ENCODE measurements at places on chromosomes 11 and 22.

DNA sequence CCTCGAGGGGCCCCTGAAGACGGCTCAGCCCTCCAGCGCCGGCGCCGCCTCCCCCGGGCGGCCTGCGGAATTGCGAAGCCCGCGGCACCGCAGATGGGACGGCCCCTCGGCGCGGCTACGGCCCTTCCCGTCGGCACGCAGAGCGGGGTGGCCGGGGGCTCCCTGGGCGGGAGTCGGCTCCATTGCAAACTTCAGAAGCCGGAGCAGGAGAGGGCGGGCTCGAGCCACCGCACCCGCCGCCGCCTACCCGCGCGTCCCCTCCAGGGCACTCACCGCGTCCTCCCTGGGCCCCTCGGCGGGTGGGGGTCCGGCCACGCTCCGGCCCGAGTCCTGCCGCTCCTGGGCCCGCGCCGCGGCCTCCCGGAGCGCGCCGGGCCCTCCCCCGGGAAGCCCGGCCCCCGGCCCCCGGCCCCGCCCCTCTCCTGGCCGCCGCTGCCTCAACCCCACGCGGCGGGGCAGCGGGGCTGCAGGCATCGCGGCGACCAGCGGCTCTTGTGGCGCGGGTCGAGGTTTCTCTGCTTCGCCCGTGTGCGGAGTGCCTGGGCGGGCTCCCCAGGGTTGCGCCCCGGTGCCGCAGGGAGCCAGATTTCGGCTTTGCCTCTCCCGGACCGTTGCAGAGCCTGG lies at the start of gene PACSIN3:
Gene PACSIN3 (minus strand): TSS at position 359 of the 624 bp plus-strand sequence. CDS start 3,707 bp downstream, outside the sequence.
- no peak for DNase-seq

GRCh38 chr11:9386086-9386485 lies 1.6 kb downstream of the IPO7 start:
- no peak for DNase-seq

DNA sequence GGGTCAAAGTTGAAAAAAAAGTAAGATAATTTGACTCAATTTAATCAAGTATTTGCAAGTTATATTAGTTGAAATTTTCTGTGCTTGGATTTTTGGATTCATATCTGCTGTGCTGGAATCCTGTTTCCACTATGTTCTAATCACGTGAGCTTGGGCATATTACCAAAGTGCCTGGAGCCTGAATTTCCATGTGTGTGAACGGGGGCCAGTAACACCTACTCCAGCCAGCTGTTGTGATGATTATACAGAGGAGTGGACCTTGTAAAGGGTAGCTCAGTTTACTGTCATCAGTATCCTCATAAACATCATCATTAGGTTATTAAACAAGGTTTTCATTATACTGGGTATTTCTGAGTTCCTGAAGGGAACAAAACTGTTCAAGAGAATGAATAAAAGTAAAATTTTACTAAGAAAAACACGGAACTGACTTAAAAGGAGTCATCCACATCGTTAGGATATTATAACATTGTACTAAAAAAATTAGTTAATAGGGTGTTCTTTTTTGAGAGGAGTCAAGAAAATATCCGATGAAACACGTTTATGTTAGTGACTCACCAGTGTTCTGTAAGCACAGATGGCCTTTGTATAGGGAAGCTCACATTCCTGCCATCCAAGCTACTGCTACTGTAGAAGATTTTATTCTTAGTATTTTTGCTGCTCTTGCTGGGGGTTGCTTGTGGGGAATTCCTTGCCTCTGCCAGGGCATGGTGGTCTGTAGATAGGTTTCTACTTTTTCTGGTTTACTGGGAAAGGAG lies 144.1 kb downstream of the ARHGAP42 start:
- no peak for DNase-seq

GRCh38 chr22:44049486-44050231 lies 25.6 kb downstream of the PARVB start:
- DNase-seq = peak; percentile 14

DNA sequence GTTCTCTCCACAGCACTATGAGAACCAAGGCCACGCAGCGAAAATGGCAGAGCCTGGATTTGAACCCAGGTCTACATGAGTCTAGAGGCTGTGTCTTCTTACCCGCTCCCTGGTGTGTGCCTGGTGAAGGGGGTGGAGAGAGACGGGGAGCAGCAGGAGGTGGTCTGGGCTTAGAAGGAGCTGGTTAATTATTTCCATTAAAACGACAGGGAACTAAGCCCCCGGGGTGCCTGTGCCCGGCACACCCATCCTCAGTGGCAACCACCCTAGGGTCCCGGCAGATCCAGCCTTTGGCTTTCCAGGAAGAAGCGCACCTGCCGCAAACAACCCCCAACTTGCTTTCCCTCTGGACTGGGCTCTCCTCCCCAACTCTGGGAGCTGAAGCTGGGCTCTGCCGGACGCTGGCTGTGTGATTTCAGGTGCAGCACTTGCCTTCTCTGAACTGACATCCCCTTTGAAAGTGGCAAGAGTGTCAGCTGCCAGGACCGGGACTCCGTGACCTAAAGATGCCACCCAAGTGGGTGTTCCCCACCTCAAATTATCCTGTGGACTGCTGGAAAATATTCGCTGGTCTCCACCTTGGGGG lies 35.8 kb downstream of the MN1 start:
- DNase-seq = no peak

DNA sequence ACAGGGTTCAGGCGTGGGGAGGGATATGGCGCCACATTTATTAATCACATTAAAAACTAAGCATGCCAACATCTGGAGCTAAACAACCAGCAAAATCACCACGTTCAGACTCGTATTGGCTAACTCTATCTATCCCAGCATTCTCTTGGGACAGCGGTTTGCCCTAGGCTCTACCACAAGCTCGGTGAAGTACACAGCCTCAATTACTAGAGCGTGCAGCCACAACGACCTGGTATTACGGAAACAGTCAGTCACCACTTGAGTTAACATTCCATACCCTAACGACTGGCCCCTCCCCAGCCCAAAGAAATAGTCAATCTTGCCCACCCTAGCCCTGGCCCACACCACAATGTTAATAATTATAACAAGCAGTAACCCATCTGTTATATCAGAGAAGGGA lies 32.1 kb downstream of the APOL5 start:
- DNase-seq = no peak

DNA sequence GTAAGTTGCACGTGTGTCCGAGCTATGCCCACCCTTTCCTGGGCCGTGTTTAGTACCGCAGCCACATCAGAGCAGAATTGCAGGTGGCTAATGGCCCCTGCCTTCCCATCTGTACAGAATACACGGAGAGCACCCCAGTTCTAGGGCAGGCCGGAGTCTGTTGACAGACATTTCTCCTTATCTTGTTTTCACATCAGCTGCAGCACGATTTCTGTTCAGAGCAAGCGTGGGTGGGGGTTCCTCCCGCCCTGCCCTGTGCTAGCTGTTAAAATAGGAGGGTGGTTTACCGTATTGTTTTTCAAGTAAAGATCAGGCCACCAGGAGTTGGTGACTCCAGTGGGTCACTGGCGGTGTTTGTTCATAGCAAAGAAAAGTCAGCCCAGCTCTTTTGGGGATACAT lies 41.1 kb downstream of the UBASH3B start:
- no peak for DNase-seq

- DNase-seq = no peak
Observed at GRCh38 chr11:7872890-7873289, 58.2 kb downstream of the OR10A6 start.

- DNase-seq = no peak
Observed at GRCh38 chr11:29816359-29816758, 200.5 kb downstream of the KCNA4 start.

DNA sequence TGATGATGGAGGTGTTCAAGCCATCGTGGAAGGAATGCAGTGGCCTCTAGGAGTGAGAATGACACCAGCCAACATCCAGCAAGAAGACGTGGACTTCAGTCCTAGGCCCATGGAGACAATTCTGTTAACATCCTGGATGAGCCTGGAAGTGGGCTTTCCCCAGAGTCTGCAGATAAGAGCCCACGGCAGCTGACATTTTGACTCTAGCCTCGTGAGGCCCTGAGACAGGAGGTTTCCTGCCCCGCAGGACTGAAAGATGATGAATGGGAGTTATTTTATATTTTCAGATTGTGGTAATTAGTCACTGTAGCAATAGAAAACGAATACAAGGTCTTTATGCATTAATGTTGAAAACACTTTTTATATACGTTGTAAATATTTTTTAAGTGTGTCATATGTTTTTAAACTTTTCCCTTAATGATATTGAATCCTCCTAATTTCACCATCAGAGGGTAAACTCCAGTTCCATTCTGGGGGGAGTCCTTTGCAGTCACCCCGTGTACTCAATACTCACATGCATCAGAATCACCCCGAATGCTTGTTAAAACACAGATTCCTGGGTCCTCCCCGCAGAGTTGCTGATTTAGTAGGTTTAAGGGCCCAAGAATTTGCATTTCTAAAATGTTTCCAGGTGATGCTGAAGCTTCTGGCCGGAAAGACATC lies 570 bp upstream of the TPCN2 start:
- no peak for DNase-seq

GRCh38 chr11:92504004-92504403 lies 279.4 kb downstream of the FAT3 start:
- no peak for DNase-seq

GRCh38 chr11:62605902-62606301 lies 4.2 kb upstream of the MTA2 start:
- DNase-seq = no peak

GRCh38 chr11:12219757-12220156 lies 109.4 kb downstream of the MICAL2 start:
- DNase-seq = no peak

DNA sequence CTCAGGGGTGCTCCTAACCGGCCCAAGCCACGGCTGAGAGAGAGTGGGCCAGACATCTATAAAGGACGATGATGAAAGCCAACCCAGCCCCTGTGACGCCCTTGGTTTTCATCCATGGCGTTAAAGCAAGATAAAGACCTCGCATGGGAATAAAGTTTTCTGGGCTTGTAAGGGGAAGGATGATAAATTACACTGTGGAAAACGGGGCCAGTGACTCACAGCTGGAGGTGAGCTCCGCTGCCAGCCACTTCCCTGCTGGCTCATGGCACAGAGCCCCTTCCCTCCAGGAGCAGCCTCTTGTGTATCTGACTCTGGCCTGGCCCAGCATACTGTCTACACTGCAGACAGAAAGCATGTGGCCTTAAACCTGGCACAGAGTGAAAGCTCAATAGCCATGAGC lies 503.2 kb upstream of the B3GAT1 start:
- no peak for DNase-seq

DNA sequence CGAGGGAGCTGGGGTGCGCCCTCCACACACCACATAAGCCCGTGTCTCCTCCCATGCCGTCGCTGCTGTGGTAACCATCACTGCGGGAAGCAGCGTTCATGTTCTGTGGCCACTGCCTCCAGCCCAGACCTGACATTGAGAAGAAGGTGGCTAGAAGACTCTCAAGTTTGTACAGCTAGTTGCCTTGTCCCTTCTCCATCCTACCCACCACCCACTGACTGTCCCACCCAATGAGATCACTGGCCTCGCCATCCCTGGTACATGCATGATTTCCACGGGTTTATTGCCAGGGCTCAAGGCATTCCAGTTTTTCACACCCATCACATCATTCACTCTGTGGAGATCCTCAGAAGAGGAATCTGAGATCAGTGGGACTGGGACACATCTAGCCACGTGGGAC lies 33.0 kb downstream of the AHNAK start:
- DNase-seq = no peak

All from amygdala (tissue), 56 donors.